NCI-H345 (cell line): ENCODE measurements at places on chromosomes 1 and 21.

DNA sequence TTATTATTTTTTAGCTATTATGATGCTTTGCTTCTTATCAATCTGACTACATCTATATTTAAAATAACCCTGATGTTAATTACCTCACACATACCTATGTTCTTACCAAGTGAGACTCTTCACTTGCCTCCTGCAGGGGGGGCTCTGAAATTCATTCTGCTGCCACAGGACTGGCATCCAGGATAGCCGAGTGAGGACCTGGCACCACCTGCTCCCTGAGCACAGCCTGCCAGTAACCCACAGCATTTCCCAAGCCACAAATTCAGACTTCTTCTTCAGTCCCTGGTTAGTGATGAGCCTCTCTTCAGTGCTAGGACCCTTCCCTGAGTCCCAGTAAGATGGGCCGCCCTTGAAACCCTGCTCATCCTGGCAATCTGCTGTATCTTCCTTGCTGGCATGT is 296.5 kb upstream of the PLXNA2 start:
- no peak for DNase-seq

- DNase-seq: no peak
Observed at GRCh38 chr1:205065666-205066065, 18.6 kb downstream of the TMEM81 start.

- DNase-seq: no peak
Observed at GRCh38 chr1:90175490-90176167, 180.7 kb downstream of the ZNF326 start.

- no peak for DNase-seq
Observed at GRCh38 chr1:42034426-42034825, 115.7 kb upstream of the HIVEP3 start.

- no peak for DNase-seq
Observed at GRCh38 chr1:65820983-65821382, 28.3 kb downstream of the PDE4B start.

DNA sequence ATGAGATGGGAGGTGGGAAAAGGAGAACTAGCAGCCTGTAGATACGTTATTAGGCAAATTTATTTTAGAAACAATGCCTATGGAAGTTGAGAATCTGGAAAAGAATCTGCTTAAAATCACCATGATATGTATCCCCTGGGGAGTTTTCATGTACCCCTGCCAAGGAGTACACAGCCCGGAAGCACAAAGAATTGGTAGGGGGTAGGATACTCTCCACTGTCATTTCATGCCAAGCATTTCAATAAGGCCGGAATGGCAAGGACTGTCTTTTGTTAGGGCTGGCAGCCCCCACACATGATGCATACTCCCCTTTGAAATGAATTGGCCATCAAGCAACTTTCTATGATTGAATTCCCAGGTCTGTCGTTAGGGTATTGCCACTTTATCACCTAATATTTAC is 111.5 kb upstream of the APP start:
- no peak for DNase-seq

GRCh38 chr1:203026666-203027663 is 674 bp downstream of the PPFIA4 start:
- no peak for DNase-seq

DNA sequence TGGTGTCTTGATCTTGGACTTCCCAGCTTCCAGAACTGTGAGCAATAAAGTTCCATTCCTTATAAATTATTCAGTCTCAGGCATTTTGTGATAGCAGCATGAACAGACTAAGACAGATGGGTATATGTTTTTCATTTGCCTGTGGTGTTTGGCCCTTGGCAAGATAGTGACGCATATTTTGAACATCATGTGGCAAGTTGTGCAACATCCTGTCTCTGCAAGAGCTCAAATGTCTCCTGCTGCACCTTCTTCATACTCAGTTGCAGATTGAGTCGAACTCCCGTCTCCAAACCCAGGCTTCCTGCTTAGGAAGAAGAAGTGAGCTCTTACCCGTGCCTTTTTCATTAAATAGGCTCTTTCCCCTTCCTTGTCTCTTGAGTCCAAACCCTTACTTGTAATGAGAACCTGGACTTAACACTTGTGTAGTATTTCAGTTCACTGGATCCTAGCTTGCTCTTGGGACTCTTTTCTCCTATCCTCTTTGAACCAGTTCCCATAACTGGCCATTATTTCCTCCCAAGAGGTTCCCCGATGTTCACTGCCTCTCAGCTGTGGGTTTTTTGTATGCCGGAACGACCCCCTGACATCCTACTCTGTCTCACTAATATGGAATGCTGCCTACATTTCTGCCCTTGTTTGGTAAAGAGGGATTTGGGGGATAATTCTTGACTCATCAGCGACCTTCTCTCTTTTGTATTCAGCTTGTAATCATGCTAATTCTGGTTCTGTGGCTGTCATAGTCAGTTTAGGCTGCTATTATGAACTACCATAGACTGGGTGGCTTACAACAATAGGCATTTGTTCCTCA is 125.0 kb upstream of the KCNK2 start:
- no peak for DNase-seq

- DNase-seq: no peak
Observed at GRCh38 chr1:29626066-29626465, 389.7 kb downstream of the PTPRU start.
